ENCODE measurements at places on chromosomes 4 and X. TPM values are rescaled to one million over a fixed set of nuclear protein-coding genes. Genes with fewer than 3 reads are reported as not detected.

- no peaks in the 10 kb centered on the region for H3K4me1 ChIP-seq
- H3K27me3 ChIP-seq: no peaks in the 10 kb centered on the region
- no peak overlapping the region for H3K27ac ChIP-seq
- no peaks in the 10 kb centered on the region for H3K36me3 ChIP-seq
- no peak overlapping the region for H3K4me3 ChIP-seq
- no peak for DNase-seq
Observed at GRCh38 chr4:21699446-21699845, 249.1 kb downstream of the KCNIP4 start.

DNA sequence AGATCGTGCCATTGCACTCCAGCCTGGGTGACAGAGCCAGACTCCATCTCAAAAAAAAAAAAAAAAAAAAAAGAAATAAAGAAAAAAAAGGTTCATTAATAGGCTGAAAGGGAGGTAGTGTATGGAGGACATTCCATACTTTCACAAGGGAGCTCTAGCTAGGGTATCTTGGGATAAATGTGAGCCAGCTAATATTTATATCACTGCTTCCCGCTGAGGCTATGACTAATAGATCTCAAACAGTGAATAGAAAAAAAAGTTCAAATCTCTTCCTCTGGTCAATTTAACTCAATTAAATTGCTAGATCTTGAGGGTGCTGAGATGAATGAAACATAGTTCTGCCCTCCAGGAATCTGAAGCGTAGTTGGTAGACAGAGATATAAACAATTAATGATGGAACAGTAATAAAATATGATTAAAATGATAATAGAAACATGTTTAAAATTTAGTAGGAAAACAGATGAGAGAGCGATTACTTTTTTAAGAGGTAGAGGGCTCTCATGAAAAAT is 55.7 kb upstream of the SHISA3 start:
- no peak for DNase-seq
- no peak overlapping the region for H3K27ac ChIP-seq
- H3K27me3 ChIP-seq: no peaks in the 10 kb centered on the region
- H3K4me3 ChIP-seq: no peak overlapping the region
- H3K4me1 ChIP-seq: no peaks in the 10 kb centered on the region

DNA sequence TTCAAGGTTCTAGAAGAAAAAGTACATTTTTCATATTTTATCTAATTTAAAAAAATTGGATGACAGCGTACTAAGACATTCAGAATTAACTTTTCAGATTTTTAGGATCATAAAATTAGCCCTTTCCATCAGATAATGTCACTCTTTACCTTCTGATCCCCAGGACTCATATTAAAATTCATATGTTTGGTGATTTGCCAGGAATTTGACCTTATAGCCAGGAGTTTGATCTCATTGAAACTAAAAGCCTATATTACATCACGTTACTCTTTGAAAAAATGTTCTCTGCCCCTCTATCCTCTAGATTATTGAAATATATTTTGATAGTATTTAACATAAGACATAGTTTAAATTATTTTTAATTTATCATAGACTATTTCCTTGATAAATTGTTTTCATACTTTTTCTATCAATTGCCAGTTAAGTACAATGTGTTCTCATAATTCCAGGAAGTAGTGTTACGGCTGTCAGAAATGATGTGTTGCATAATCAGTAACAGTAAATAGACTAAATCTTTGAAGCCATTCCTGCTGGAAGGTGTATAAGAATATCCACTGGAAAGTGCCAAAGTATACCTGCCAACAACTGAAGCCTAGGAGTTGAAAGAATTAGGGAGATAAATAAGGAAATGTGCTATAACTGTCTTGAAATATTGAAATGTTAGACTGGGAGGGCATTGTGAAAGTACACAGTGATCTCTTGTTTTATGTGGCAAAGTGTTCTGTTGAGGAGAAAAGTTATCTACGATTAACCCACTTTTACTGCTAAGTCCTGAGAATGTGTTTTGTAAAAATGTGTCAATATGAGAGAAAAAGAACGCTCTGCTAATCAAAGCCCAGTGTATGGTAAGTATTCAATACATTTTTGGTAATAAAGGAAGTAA is 32.9 kb upstream of the PDGFC start:
- no peaks in the 10 kb centered on the region for H3K27me3 ChIP-seq
- peak overlapping the region; percentile 44 for H3K27ac ChIP-seq
- H3K4me1 ChIP-seq: peaks cover 15% of the 10 kb centered on the region
- H3K4me3 ChIP-seq: no peak overlapping the region

DNA sequence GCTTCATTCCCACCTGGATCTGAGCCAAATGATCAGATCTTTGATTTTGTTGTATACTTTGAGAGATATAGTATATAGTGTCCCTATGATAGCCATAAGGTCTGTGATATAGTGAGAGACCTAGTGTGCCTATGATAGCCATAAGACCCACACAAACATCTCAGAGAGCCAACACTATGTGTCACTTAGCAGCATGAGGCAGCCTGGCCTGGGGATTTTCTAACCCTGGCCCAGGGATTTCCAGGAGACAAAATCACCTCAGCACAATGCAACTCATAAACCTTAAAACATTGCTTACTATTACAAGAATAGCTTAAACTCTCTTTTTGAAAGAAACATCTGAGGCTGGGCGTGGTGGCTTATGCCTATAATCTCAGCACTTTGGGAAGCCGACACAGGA is 23.2 kb upstream of the COL25A1 start:
- no peaks in the 10 kb centered on the region for H3K4me1 ChIP-seq
- no peaks in the 10 kb centered on the region for H3K27me3 ChIP-seq
- H3K4me3 ChIP-seq: no peak overlapping the region
- H3K36me3 ChIP-seq: no peaks in the 10 kb centered on the region
- H3K27ac ChIP-seq: no peak overlapping the region
- DNase-seq: no peak

The SPOCK3 gene
- total RNA-seq: 5.2 TPM

The STARD8 gene
- 27.1 TPM for total RNA-seq

The TRPC3 gene
- 1.7 TPM for total RNA-seq

GRCh38 chr4:127506283-127506682 is 126.5 kb upstream of the INTU start:
- H3K4me3 ChIP-seq: no peak overlapping the region
- no peaks in the 10 kb centered on the region for H3K36me3 ChIP-seq

DNA sequence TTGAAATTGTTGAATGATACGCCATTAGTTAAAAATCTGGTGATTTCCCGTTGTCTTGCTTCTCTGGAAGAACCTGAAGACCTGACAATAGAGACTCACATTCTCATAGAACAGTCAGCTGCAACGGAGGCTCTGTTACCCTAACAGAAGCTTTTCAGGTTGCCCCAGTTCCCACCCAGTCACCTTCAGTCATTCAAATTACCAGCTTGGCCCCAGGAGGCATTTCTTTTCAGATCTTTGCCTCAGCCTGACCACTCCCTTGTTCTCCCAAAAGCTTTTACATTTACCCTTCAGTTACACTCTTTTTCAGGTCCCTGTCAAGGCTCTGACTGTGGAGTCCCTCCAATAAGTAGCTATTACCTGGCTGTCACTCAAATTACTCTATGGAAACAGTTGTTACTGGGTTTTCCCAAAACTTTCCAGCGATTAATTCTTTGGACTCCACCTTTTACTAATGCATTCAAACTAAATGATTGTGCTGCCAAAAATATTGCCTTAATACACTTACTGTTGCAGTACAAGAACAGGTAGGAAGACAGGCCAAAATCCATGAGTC is 162.2 kb upstream of the FTHL17 start:
- H3K27ac ChIP-seq: no peak overlapping the region
- H3K4me3 ChIP-seq: no peak overlapping the region
- H3K36me3 ChIP-seq: no peaks in the 10 kb centered on the region
- H3K4me1 ChIP-seq: no peaks in the 10 kb centered on the region
- H3K27me3 ChIP-seq: no peaks in the 10 kb centered on the region

- no peaks in the 10 kb centered on the region for H3K4me1 ChIP-seq
- no peaks in the 10 kb centered on the region for H3K27me3 ChIP-seq
- H3K4me3 ChIP-seq: no peak overlapping the region
- H3K27ac ChIP-seq: no peak overlapping the region
Observed at GRCh38 chr4:19809989-19810388, 441.7 kb upstream of the SLIT2 start.
